ENCODE measurements at places on chromosomes 3 and 15.

DNA sequence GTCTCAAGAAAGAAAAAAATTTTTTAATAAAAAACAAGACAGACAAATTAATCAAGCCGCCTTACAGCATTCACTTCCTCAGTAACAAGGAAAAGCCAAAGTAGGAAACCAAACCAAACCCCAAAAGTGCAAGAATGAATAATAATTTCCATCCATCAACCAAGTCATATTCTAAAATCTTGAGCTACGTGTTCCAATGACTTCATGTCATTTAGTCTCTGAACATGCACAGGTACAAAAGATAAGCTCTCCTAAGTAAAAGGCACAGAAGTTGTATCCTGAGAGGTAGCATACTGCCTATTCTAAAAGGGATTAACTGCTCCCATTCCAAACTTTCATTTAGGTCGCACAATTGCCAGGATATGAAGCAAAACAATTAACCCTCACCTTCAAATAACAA, 29.7 kb downstream of the SLC4A7 start:
- no peak for DNase-seq

- DNase-seq: no peak
Measured at GRCh38 chr3:89332386-89332785, 225.0 kb downstream of the EPHA3 start.

DNA sequence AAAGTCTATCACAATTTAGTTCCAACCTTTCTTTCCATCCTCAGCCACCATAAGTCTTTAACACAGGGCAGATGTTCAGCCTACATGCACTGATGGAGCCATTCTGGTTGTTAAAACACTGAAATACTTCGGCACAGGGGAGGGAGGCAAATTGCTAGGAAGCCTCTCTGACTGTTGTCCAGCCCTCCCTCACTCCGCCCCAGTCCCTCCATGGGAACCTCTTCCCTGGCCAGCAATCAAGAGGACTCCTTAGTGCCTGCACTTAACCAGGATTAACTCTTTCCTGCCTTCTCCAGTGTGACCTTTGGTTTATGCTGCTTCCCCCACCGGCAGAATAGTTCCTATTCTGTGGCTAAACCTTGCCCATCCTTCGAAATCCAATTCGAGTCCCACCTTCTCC, 47.0 kb upstream of the USP3 start:
- DNase-seq: no peak

- no peak for DNase-seq
Measured at GRCh38 chr3:184786280-184786941, 25.6 kb upstream of the VPS8 start.

GRCh38 chr3:53772562-53772961, 73.7 kb downstream of the CHDH start:
- DNase-seq: no peak

GRCh38 chr3:113878403-113878802, 39.8 kb downstream of the GRAMD1C start:
- no peak for DNase-seq

GRCh38 chr3:43087249-43087776, 18.6 kb downstream of the POMGNT2 start:
- DNase-seq: no peak

DNA sequence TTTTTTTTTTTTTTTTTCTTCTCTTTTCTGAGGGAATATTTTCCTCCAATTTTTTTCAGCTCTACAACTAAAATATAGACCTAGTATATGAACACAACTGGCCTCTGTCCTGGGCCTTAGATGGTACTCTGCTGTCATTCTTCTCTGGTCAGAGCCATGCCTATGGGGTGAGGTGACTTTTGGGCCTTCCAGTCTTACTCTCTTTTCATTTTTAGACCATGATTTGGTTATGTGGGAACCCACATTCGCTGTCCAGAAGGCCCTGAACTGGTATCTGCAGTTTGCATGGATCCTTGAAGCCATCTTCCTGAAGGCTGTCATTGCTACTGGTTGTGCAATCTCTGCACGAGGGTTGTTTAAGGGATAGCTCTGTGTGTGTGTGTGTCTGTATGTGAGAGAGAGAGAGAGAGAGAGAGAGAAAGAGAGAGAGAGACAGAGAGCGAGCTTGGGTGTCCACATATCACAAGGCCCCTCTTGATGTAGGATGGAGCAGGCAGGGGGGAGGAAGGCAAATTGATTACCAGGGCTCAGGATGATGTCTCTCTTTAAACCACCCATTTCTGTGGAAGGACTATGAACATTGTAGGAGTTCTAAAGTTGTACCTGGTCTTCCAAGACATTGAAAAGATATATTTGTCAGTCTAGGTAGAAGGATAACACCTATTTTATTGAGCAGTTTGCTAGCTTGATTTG, 6.9 kb downstream of the TGFBR2 start:
- no peak for DNase-seq

GRCh38 chr3:12465836-12466225, 18.4 kb upstream of the TSEN2 start:
- no peak for DNase-seq

GRCh38 chr3:129224984-129225393, 24.4 kb upstream of the COPG1 start:
- no peak for DNase-seq

GRCh38 chr3:31305340-31305739, 227.4 kb upstream of the STT3B start:
- DNase-seq: no peak

GRCh38 chr3:187870360-187871203, 125.3 kb upstream of the BCL6 start:
- DNase-seq: no peak

DNA sequence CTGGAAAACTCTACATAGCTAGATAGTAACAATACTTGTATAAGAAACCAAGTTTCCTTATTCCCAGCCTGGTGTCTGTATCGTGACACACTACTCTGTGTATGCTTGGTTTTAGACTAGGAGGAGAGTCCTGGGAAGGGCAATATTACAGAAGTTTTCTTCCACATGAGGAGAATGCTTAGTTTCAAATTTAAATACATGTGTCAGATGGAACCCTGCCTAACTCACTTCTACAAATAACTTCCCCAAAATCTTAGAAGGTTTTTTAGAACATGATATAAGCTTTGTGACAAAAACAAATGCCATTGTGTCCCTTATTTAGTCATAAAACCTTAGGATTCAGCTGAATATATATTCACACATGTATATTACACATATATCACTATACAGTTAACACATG, 7.2 kb upstream of the IL20RB start:
- no peak for DNase-seq

- no peak for DNase-seq
Measured at GRCh38 chr15:55917881-55918296, 75.5 kb downstream of the NEDD4 start.

GRCh38 chr3:187651282-187651681, 18.9 kb downstream of the SST start:
- no peak for DNase-seq

DNA sequence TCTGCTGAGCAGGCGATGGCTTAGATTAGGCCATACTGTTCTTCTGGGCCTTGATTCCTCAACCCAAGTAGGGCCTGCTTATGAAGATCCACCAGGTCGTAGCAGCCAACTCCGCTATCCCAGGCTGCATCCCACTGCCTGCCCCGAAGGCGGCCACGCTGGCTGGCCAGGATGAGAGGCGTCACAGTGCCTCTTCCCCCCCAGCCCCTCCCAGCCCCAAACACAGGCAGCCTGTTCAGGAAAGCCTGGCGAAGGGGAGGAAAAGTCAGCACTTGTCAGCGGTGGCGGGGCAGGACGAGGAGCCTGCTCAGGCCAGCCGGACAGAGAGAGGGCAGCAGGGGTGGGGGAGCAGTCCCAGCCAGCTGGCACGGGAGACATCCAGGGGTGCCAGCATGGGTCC, 11.2 kb downstream of the PTH1R start:
- DNase-seq: no peak

DNA sequence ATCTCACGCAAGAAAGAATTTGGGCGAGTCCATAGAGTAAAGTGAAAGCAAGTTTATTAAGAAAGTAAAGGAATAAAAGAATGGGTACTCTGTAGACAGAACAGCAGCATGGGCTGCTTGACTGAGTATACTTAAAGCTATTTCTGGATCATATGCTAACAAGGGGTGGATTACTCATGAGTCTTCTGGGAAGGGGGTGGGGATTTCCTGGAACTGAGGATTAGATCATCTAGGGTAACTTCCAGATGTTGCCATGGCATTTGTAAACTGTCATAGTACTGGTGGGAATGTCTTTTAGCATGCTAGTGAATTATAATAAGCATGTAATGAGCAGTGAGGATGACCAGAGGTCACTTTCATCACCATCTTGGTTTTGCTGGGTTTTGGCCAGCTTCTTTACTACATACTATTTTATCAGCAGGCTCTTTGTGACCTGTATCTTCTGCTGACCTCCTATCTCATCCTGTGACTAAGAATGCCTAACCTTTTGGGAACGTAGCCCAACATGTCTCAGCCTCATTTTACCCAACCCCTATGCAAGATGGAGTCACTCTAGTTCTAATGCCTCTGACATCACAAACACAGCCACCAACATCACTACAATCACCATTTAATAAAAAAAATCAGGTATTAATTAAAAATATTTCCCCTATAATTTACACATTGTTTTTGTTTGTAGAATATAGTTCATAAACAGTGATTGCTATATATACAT, 890.7 kb upstream of the EPHA6 start:
- no peak for DNase-seq

DNA sequence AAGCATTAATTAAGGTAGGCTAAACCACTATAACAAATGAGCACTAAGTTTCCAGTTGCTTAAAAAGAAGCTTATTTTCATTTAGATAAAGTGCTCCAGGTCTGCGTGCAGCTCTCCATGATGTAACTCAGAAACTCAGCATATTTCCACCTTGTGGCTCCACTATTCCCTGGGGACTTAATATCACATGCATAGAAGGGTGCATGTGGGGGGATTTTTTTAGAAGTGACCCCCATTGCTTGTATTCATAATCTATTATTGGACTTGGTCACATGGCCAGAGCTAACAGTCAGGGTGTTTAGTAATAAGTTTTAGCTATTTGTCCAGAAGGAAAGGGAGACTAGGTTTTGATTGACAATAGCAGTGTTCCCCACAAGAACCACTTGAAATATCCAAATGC, 86.8 kb downstream of the TMCO5A start:
- no peak for DNase-seq

DNA sequence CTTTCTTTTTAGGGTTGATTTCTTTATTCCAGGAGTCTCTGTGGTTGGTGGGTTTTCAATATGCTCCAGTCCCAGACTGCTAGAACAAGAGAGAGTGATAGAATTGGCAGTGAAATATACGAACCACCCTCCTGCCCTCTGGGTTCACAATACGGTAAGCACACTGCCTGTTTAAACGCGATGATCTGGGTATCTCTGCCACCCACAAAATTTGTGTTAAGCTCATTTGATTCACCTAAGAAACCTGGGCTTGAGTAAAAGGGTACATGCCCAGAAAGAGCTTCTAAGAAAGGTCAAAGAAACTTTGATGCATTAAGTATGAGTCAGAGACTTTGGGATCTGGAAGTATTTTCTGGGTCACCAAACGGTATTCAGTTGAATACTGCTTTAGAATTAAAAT, 29.8 kb downstream of the OXNAD1 start:
- DNase-seq: no peak
